ENCODE measurements at places on chromosomes 2 and 18.

DNA sequence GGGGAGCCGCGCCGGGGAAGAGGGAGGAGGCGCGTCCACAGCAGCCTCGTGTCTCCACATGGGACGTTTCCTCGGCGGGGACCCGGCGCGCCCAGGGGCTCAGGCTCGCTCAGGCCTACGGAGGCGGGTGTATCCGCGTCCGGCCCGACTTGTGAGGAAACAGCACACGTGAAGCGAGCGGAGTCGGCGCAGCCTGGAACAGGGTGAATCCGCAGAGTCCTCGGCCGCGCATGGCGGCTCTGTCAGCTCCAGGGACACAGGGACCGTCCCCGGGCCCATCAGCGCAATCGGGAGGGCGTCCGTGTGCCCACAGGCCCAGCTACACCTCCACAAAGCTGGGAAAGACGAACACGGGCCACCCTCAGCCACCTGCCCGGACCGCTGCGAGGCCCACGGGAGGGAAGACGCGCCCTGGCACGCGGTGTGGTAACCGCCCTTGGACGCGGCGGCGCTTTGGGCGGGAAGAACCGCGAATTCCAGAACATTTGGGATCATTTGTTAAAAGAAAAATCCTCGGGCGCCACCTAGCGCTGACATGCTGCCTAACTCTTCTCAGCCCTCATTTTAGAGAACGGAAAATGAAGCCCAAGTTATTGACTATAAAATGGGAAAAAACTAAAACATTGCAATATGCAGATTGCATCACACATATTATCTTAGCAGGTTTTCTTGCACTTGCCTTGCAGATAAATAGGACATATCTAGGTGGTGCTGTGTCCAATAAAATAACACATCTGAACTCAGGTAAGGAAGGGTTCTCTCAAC is 40.4 kb downstream of the TMEM18 start:
- DNase-seq: no peak

GRCh38 chr2:60560734-60561644 is 7.5 kb upstream of the BCL11A start:
- DNase-seq: peak; percentile 24

DNA sequence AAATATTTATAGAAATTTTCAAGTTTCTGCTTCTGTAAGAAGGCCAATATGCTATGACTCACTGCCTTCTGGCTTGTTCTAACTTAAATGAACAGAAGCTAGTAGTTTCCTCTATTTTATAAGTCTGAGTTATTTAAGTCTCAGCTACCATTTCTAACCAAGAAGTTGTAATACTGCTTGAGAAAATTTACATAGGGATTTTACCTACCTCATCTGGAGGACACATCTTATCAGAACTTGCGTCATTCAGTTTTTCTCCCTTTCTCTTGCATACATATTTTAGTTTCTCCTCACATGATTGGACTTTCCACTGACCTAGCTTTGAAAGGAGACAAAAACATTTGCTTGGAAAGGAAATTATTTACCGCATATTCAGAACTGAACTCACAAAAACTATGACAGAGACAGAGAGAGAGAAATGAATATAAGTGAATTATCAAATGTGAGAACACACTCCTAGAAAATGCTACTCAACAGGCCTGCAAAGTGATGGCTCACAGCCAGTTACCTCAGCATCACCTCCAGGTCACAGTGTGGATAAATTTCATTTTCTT is 81.1 kb upstream of the CD302 start:
- no peak for DNase-seq

DNA sequence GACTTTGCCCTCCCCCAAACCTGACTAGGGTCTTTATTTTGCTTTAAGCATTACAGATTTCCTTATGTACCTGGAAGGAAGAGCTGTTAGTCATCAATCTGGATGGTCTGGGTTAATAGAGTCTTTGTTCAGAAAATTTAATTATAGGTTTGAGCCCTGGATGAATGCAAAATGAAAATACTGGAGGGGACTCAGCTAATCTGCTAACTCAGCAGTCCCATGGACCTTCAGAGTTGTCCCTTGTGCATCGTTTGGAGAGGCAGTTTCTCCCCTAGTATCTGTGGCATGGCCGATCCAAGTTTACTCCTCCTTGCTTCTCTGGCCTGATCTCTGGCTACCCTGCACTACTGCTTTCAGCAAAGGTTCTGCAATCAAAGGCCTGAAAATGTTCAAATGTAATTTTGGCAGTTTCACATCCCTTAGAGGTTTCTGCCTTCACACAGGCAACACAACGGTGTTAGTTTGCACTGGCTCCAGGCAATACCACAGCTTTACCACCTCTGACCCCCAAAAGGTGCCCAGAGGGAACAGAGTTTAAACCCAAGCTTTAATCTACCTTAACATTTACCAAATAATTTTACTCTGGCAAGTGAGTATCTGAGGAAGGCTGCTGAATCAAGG is 134.3 kb downstream of the THADA start:
- no peak for DNase-seq

DNA sequence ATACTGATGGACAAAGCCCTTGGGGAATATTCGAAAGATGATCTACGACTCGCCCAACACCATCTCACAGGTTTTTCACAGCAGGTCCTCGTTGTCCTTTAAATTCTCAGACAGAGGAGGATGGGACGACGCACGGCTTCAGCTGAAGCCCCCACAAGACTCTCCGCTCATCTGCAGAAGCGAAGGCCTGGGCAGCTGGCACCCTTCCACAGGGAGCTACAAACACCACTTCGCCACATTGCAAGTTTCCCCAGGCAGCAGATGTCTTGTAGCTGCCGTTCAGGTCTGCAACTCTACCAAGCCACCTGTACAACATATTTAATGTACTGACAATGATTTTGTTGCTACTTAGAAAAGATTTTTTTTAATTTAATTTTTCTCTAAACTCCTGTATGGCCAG is 642.9 kb downstream of the ZEB2 start:
- DNase-seq: no peak

- DNase-seq: no peak
These were observed 78.7 kb upstream of the LAPTM4A start for GRCh38 chr2:20130160-20130560.

DNA sequence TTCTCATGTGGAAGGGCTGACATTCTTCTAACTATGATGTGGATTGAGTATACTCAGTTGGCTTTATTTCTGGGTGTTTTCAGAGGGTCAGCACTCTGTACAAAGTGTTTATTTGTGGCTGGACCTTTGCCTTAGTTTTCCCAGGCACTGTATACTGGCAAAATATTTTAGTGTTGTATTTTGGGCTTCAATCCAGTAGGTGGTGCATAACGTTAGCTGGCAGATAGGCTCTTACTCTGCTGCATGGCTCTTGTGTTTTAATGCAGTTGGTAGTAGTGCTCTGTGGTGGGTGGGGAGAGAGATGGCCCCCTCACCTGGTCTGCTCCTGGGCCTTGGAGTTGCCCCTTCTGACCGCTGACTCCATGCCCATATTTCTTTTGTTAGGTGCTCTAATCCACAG is 75.6 kb upstream of the REG3A start:
- DNase-seq: no peak

DNA sequence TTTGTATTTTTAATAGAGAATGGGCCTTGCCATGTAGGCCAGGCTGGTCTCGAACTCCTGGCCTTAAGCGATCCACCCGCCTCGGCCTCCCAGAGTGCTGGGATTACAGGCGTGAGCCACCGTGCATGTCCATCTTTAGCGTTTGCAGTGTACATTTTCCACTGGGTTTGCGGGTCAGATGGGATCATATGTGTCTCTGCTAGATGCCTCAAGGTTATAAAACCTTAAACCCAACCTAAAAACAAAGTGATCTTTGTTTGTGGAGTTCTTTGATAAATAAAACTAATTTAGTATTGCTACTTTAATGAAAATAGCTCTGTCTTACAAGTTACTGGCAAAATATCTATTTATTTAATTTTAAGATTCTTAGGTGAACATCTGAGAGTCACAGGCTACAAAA is 13.1 kb upstream of the ALPG start:
- DNase-seq: no peak

Data from NCI-H2227 treated with DMSO at 0.1 percent for 48 hours (cell line).